ENCODE measurements at places on chromosomes 16 and 17. TPM values are rescaled to one million over a fixed set of nuclear protein-coding genes. Genes with fewer than 3 reads are reported as not detected.
A peak's percentile ranks its signal among the peaks of the same experiment; 100 is the strongest.

DNA sequence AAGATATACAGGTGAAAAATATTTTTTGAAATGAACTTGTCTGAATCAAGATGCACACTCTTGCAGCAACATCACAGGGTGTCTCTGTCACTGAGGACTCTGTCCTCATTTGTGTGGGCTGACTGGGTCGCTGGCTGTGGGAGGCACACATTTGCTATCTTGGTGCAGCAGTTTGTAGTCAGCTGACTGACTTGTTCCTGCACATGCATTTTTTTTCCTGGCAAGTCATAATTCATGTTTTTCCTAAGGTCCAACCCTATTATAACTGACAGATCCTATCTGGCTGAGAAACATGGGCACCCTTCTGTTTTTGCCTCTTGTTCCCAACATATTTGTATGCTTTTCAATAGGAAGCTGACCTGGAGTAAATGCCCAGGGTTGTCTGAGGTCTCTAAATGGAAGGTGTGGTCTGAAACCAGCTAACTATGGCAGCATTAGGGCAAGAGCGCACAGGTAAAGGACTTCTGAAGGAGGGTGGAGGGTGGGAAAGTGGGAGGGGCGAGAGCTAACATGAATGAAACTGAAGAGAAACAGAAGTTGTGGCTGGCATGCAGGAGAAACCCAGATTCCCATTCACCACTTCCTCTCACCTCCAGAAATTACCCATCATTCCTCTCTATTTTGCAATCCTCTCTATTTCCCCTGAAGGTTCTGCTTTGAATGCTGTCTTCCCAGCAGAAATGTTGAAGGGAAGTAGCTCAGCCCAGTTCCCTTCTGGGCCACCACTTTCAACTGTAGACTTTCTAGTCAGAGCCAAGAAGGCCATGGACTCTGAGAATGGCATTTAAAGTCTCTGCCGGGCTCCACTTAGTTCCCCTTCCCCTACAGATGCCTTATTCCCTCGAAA, 166.1 kb downstream of the PRKCA start:
- no peaks in the 10 kb centered on the region for H3K36me3 ChIP-seq
- peak overlapping the region; percentile 26 for H3K27ac ChIP-seq
- H3K27me3 ChIP-seq: peaks cover 3% of the 10 kb centered on the region
- H3K4me1 ChIP-seq: peaks cover 16% of the 10 kb centered on the region
- no peak for DNase-seq
- H3K4me3 ChIP-seq: no peak overlapping the region

DNA sequence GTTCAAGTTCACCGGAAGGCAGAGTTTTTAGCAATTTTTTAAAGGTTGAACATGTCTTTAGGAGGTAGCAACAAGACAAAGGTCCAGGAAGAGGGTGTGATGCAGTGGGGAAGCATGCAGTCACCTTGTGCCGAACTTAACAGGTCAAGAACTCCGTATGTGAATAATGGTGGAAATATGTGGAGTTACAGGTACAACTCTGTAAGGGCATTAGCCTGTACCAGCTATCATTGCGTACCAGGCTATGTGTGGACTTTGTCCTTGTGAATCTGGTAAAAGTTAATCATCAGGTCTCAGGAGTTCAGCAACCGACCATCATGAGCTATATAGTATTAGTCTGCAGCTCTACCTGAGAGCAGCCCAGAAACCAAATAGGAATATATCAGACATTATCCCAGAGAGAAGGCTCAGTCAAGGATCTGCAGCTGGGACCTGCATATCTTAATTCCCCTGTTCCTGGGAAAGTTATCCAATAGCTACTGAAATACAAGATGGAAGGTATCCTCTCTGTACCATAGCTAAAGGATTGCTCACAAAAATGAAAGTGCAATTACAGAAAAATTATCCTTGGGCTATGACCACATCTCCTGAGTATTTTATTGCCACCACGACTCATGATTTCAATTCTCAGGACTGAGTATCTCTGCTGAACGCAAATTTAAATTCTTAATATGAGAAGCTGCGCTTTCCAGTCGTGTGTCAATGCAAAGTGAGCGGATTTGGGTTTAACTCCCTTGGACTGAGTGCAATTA, 469.3 kb downstream of the CDH13 start:
- DNase-seq: no peak
- no peaks in the 10 kb centered on the region for H3K36me3 ChIP-seq
- no peaks in the 10 kb centered on the region for H3K27me3 ChIP-seq
- H3K4me1 ChIP-seq: no peaks in the 10 kb centered on the region
- no peak overlapping the region for H3K4me3 ChIP-seq

GRCh38 chr17:4150096-4150495, 7.1 kb downstream of the CYB5D2 start:
- peaks cover 3% of the 10 kb centered on the region for H3K27me3 ChIP-seq
- DNase-seq: no peak
- peaks cover 26% of the 10 kb centered on the region for H3K36me3 ChIP-seq

CD300LF gene
- not detected for total RNA-seq

DNA sequence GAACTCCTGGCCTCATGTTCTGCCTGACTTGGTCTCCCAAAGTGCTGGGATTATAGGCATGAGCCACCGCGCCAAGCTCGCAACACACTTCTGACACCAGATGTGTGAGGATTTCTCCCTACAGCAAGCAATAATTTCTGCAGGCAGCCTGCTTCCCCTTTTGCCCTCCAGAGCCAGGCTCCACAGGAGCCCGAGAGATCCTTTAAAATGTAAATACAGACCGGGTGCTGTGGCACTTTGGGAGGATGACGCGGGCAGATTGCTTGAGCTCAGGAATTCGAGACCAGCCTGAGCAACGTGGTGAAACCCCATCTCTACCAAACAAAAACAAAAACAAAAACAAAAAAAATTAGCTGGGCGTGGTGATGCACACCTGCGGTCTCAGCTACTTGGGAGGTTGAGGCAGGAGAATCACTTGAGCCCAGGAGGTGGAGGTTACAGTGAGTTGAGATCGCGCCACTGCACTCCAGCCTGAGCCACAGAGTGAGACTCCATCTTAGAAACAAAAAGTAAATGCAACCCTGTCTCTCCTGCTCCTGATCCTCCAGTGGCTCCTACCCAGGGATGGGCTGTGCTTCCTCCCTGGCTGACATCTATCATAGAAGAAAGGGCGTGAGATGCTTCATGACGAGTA, 14.7 kb downstream of the C16orf96 start:
- no peaks in the 10 kb centered on the region for H3K36me3 ChIP-seq
- H3K27me3 ChIP-seq: peaks cover 2% of the 10 kb centered on the region
- no peak overlapping the region for H3K27ac ChIP-seq
- no peaks in the 10 kb centered on the region for H3K4me1 ChIP-seq
- H3K4me3 ChIP-seq: no peak overlapping the region

NLRP1 gene
- total RNA-seq: 7.8 TPM

DNA sequence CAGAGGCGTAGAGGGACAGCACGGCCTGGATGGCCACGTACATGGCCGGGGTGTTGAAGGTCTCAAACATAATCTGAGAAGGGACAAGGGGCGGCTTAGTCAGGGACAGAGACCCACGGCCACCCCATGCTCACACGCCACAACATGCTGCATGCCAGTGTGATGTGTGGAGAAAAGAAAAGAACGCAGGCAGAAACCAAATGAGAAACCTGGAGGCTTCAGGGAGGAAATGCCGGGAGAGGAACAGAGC, 1.1 kb downstream of the ACTG1 start:
- DNase-seq: no peak
- peak overlapping the region; percentile 79 for H3K27ac ChIP-seq
- H3K27me3 ChIP-seq: peaks cover 32% of the 10 kb centered on the region
- peaks cover 35% of the 10 kb centered on the region for H3K36me3 ChIP-seq
- peak overlapping the region; percentile 99 for H3K4me3 ChIP-seq

Measured in endothelial cell (in vitro differentiated cells).